Activated CD8-positive, alpha-beta memory T cell treated with anti-CD3 and anti-CD28 coated beads for 4 hours (primary cell): ENCODE measurements at places on chromosomes 4 and X.

- no peak for DNase-seq
Measured at GRCh38 chr4:122705547-122706117, 26.9 kb upstream of the BBS12 start.

GRCh38 chrX:84047339-84047738 lies 140.7 kb downstream of the RPS6KA6 start:
- DNase-seq: no peak

GRCh38 chr4:83855044-83855443 lies 319.1 kb downstream of the GPAT3 start:
- no peak for DNase-seq

DNA sequence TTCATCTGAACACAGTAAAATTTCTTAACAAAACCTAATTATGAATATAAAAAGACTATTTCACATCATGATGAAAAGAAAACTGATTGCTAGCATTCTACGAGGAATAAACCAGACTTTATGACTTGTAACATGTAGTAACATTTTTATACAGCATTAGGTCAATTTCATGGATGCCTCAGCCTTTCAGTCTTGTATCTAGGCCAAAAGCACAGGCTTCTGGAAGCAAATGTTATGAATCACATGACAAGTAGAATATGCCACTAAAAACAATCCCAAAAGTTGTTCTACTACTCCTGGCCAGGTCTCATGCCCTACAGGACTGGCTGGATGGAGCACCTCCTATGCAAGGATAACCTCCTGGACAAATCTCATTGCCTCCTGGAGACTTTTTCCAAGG lies 101.2 kb downstream of the ARHGAP6 start:
- no peak for DNase-seq

DNA sequence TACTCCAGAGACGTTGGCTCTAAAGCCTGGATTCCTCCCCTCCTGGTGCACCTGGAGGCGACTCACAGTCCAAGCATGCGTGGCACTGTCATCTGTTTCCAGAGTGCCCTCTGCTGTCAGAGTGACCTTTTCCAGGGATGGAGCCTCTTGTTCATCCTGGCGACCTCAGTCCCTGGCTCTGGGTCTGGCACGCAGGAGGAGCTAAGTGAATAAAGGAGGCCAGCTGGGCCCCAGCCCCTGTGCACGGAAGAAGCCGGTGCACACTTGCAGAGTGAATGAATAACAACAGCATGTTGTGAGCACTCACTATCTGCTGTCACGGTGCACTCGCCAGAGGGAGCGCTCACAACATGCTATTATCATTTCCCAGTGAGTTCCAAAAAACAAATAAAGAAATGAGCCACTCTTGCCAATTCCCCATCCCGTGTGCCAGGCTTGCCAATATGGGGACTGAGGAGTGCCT lies 27.8 kb upstream of the PSAPL1 start:
- DNase-seq: no peak

GRCh38 chr4:118797558-118798142 lies 38.3 kb downstream of the SEC24D start:
- DNase-seq: no peak

DNA sequence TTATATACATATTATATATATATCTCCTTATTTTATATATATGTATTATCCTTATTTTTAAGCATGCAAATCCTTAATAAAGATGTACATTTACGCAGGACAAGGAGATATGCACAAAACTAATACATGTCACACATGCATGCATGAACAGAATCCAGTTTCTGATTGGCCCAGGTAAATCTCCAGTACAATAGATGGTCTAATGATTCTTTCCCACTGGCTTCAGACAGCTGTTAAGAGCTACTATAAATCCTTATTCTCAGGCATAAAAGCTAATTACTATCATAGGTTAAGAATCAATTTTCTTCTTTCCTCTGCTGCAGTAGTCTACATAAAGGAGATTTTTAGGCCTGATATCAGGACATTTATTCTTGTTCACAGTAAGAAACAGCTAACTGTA lies 689.8 kb downstream of the KCTD8 start:
- no peak for DNase-seq

DNA sequence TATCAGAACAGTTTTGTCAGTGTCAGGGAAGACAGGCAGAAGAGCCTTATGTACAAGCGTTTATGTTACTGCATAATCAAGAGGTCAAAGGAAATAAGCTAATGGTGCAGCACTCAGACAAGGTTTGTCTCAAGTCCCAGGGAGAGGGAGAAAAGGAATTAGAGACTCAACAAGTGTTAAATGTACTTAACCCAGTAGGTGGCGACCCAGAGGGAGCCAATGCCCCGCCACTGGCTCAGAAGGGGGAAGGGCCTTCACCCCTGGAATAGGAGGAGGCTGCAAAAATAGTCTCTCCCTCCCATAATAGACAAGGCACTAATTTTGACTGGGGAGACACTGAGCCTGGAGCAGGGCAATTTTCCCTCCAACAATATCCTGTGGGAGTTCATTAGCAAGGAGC lies 14.1 kb upstream of the PAPSS1 start:
- DNase-seq: no peak

DNA sequence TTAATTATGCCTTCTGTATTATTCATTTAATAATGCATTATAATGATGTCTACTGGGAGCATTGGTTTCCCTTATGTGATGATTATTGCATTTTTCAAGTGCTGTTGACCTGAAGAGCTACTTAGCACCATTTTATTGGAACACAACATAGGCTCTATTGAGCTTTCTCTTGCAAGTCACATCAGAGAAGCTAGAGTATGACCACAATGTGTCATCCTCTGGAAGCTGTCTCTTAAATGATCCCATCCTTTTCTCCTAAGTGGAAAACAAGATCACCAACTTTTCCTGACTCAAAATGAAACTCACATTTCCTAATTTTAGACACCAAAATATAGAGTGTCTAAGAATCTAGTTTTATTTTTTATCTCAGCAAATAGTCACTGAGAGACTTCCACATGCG lies 1451.9 kb downstream of the PCDH7 start:
- DNase-seq: no peak

- no peak for DNase-seq
Measured at GRCh38 chrX:6667048-6667768, 132.3 kb upstream of the VCX3A start.

DNA sequence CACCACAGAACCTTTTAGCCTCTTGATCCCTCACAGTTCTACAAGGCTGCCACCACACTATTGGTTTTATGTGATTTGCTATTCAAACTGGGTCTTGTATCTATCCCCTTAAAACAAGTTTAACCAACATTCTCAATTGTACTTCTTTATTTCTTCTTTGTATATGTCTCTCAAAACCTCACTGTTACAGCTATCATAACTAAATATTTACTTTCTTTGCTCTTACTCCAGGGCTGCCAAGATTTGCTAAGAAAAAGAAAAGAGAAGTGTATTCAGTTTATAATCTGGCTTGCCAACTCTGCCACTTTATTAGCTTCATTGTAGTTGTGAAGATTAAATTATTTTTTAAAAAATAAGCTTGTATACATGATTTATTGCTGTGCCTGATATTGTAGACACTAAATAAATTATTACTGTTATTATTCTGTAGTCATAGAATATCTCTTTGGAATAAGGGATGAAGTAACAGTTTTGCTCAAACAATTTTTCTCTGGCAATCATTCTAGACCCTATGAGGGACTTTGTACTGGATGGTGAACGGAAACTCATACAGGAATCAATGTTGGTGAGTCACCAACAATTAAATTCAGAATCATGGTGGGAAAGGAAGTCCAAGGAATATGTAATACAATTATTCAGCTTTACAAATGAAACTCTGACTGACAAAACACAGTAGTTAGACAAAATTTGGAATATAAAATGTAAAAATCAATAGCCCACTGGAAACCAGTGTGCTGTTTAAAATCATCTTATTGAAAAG lies 127.1 kb upstream of the DCAF8L1 start:
- no peak for DNase-seq

DNA sequence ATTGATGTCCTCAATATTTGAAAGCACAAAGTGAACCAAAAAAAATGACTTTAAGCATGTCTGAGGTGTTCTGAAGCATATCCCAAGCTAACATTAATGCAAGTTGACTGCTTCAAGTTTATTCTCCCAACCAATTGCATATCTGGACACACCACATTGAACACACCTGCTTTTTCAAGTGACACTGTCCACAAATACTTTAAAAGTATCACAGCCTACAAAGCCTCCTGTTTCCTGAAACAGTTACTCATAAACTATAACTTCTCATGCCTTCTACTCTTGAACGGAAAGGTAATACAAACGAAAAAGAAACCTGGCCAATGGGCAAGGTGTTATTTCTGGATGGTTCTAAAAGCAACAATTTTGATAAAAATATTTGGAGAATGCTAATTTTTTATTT lies 1.1 kb downstream of the CDKL2 start:
- DNase-seq: no peak

- DNase-seq: no peak
Measured at GRCh38 chrX:15441464-15441863, 51.7 kb downstream of the PIR start.

DNA sequence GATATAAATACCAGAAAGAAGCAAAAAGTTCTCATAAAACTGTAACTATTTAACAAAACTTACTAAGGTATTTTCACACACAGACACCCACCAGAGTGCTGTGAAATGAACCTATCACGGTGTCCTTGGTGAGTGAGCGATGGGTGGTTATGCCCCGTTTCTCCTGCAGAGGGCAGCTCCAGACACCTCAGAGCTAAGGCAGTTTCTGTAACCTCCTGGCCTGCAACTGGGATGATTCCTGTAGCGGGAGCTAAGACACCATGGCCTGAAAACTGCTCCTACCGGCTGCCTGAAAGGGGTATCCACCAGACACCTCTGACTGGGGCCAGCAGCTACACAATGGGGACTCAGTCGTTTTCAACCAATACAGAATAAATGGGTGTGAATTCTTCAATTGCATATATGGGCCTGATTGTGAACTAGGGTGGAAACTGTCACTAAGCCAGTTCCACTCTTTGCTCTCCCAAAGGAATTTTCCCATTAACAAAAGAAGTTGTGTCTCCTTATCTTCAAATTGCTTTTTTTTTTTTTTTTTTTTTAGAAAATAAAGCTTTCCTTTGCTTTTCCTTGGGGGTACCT lies 2375.8 kb upstream of the TENM3 start:
- DNase-seq: no peak

GRCh38 chr4:99654361-99654761 lies 3.3 kb downstream of the C4orf54 start:
- DNase-seq: no peak

- no peak for DNase-seq
Measured at GRCh38 chr4:150515135-150515534, 66.8 kb upstream of the MAB21L2 start.

- no peak for DNase-seq
Measured at GRCh38 chr4:130178106-130178505, 1082.2 kb downstream of the C4orf33 start.

GRCh38 chr4:112060212-112060611 lies 85.0 kb upstream of the FAM241A start:
- DNase-seq: no peak

- no peak for DNase-seq
Measured at GRCh38 chrX:70434914-70435586, 9.6 kb upstream of the DLG3 start.

- DNase-seq: no peak
Measured at GRCh38 chr4:24256547-24256946, 327.8 kb downstream of the DHX15 start.

DNA sequence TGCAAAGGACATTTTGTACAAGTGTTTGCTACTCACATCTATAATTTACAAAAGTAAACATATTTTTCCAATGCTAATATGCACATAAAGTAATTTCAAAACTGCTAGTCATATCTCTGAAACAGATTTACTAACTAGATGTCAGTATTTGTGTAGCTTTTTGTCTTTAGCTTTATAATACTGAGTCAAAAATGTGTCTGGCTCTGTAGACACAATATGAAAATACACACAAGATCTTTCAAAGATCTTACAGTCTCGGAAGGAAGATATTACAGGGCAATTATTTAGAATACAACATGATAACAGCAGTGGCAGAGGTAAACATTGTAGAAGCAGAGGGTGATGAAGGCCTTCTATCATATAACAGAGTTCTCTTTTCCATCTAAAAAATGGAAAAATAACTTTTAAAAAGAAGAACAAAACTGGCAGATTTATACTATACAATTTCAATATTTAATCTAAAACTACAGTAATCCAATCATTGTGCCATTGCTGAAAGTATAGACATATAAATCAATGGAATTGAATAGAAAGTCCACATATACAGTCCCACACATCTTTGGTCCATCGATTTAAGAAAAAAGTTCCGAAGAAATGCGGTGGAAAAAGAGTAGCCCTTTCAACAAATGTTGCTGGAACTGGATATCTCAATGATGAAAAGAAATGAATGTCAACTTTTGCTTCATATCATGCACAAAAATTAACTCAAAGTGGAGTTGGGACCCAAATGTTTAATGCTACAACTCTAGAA lies 29.4 kb downstream of the ARAP2 start:
- no peak for DNase-seq

DNA sequence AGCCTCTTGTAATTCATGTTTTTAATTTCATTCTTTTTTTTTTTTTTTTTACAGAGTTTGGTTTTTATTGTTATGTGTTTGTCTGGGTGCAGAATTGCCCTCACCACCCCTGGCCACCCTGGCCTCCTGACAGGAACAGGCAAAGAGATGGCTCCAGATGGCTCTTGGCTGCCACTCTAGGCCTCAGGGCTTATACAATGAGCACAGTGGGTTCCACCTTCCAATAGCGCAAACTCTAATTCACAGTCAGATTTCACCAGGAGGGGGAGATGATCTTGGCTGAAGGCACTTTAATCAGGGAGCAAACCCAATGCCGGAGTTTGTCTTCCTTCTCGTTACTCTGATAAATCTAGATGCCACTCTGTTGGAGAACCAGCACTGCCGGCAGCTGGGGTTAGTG lies 24.8 kb downstream of the CPE start:
- no peak for DNase-seq

GRCh38 chrX:7091923-7092322 lies 55.6 kb upstream of the STS start:
- DNase-seq: no peak

DNA sequence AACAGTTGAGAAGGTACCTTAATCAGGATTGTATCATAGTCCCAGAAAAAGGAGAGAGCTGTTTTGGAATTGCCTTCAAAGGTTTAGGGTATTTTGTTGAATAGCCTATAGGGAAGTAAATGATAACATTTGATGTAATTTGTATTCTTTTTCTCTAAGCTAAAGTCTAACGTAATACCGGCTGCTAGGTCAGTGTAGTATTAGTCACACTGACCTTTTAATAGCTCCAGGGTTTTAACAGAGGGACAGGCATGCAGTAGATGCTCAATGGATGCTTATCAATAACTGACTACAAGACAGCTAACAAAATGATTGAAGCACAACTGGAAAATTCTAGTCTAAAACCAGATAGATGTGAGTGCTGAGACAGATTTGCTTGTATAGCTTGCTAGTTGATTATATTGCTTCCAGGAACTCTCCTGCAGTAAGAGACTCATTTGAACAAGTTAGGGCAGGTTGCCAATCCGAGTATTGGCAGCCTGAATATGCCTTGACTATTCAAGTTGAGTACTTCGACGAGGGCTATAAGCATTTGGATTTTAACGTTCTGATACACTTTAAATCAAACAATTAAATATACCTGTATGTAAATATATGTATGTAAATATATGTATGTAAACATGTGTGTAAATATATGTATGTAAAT lies 16.5 kb upstream of the PNPLA4 start:
- no peak for DNase-seq

- DNase-seq: no peak
Measured at GRCh38 chr4:162874748-162875147, 291.9 kb downstream of the NAF1 start.
